ENCODE measurements at places on chromosomes 11 and 22.

GRCh38 chr22:47923011-47923427, 1160.6 kb downstream of the TBC1D22A start:
- DNase-seq, result no peak

DNA sequence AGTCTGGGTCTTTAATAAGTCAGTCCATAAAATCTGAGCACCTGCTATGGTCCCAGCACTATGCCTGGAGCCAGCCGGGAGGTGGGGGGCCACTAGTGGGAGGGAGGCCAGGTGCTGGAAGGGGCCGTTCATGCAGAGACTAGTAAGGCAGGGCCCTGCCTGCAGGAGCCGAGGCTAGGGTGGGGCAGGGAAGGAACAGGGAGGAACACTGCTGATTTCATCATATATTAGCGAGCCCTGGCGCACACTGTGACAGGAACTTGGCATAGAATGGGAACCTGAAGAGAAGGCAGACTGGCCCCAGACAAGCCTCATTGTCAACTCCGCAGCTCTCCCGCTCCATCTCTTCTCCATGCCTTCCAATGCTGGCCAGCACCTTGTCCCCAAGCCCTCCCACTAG, 7.1 kb downstream of the VSIG10L2 start:
- DNase-seq, result peak; percentile 0

DNA sequence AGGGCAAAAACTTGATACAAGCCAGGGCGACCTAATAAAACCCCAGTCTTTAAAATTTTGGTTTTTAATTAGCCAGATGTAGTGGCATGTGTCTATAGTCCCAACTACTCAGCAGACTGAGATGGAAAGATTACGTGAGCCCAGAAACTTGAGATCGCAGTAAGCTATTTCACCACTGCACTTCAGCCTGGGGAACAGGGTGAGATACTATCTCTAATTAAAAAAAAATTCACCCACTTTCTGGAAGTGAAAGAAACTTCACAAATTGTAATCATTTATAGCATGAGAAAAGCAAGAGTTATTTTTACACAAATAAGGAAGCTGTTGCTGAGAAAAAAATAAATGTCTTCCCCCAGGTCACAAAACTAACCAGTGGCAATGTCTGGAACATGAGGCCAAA, 882 bp upstream of the GLYATL2 start:
- DNase-seq, result no peak

- DNase-seq, result no peak
Observed at GRCh38 chr11:111326824-111327223, 28.5 kb downstream of the POU2AF3 start.

DNA sequence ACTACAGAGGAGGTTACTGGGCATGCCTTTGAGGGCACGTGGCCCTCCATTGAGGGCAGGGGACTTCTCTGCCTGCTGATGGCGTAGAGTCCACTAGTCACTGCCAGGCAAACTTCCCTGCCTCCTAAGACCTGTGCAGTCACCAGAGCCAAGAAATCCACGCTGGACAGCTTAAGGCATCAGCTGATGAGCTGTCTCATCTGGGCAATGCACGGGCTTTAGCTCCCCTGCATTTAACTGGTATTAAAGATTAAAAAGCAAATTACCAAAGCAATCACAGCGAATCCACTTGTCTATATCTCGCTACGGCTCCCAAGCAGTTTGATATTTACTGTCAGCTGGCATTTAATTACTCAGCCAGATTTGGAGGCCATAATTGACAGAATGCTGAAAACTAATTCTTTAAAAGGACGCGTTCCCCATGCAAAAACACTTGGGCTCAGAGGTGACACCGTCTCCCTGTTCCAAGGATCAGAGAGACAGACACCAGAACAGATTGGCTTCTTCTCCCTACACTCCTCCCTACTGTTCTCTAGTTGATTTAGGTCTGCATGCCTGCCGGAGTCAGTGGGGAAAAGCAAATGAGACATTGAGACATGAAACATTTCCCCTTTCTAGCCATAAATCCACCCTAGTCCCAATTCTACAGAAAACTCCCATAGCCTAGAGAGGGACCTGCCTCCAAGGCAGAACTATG, 68.5 kb downstream of the SPATA19 start:
- DNase-seq, result no peak

DNA sequence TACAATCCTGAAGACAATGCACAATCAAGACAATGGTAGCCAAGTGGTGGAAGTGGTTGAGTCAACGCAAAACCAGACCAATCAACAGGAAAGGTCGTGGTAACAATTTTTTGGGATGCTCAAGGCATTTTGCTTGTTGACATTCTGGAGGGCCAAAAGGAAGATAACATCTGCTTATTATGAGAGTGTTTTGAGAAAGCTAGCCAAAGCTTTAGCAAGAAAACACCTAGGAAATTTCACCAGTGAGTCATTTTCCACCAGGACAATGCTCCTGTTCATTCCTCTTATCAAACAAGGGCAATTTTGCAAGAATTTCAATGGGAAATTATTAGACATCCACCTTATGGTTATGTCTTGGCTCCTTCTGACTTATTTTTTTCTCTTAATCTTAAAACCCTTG, 1932.2 kb upstream of the RAG2 start:
- DNase-seq, result no peak

DNA sequence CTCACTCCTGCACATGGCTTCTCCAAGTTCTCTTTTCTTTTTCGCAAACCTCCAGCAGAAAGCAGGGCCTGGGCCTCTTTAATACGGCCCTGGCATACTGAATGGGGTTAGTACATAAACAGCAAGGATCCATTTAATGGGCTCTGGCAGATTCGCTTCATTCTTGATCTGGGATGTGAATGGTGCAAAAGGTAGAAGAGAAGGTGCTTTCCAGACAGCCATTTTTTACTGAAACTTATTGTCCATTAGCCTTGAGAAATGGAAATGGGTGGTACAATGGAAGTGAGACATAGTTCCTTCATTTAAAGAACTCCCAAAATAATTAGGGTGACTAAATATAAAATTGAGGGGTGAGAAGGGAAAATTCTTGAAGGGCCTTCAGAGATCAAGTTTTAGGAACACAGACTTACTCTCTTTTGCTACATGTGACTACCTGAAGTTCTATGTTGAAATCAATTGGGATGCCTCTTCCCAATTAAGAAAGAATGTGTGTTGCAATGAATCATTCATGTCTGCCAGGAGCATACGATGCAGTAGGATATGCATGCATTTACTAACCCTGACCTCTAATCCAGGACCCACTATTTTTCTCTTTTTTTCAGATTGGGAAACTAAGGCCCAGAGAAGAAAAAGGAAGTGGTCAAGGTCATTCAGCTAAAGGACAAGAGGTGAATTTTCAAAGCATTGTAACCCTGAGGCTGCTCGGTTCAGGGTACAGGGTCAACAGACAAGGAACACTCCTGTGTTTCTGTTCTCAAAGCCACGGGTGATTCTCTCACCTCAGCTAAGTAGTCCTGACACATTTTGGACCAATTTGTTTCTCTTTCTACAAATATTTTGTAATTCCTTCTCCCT, 144.1 kb downstream of the BBOX1 start:
- DNase-seq, result no peak

DNA sequence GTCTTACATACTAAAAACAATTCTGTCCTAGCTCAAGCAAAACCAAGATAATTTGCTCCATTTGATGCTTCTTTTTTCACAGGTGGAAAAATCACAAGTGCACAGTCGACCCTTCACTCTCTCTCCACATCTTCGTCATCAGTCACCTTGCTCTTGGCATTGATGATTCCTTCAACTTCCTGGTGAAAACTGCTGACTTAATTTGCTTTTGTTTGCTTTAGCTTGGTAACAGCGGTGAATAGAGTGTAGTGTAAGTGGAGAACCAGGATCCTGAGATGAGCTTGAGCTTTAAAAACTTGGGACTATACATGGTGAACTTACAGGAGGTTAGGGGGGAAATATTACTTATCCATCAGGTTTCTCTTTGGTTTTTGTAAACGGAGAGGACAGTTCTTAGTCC, 331.1 kb upstream of the ARHGAP42 start:
- DNase-seq, result no peak

GRCh38 chr11:1767399-1768140, 3.8 kb upstream of the CTSD start:
- no peak for DNase-seq

DNA sequence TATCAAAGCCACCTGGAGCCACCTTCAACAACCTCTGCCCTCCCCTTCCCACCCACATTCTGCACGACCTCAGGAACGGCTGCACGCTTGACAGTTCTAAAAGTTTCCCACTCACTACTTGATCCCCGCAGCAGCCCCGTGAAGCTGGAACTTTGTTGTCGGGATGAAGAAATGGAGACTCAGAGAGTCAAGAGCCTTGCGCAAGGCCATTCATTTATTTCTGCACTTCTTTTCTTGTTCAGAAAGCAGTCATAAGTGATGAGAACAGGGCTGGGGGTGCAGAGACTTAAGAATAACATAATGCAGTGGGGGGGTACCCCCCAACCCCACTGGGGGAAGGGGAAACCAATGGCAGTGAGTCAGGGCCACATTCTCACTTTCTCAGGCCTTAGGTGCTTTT, 2.2 kb upstream of the ZFTA start:
- DNase-seq, result no peak

Measured in NCI-H1694 treated with DMSO at 0.1 percent for 48 hours (cell line).